ENCODE measurements at places on chromosomes 1 and 21.
A peak's percentile ranks its signal among the peaks of the same experiment; 100 is the strongest.

- DNase-seq = no peak
These were observed 15.6 kb downstream of the FCGR2B start for GRCh38 chr1:161678500-161678899.

GRCh38 chr1:205046870-205047269, 3.9 kb downstream of the CNTN2 start:
- DNase-seq = no peak

DNA sequence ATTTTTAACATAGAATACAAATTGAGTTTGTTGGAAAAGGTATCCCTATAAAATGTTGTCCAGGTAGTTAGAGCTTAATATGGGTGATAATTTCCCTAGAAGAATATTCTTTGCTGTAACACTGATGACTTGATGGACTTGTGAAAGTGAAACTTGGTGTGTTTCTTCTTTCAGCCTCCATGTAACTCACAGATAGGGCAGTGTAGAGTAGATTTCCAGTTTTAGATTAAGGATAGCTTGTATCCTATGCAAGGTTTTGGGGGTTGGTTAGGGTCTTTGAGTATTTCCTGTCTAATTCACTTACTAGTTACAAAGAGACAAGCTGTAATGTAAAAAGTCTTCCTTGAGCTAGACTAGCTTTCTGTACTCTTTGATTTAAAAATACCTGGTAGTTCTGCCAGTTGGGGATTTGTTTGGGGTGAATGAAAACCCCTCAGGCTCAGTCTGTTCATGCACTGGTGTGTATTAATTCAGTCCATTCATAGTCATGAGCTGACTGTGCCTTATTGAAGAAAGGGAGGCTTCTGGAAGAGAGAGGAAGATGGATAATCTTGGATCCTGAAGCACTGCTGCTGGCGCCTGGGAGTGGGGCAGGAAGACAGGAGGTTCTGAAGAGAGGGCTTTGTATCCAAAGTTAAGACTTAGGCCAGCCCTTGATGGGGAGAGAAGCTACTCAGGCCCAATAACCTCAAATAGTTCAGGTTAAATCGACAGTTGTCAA, 83.6 kb downstream of the CAMTA1 start:
- DNase-seq = no peak

DNA sequence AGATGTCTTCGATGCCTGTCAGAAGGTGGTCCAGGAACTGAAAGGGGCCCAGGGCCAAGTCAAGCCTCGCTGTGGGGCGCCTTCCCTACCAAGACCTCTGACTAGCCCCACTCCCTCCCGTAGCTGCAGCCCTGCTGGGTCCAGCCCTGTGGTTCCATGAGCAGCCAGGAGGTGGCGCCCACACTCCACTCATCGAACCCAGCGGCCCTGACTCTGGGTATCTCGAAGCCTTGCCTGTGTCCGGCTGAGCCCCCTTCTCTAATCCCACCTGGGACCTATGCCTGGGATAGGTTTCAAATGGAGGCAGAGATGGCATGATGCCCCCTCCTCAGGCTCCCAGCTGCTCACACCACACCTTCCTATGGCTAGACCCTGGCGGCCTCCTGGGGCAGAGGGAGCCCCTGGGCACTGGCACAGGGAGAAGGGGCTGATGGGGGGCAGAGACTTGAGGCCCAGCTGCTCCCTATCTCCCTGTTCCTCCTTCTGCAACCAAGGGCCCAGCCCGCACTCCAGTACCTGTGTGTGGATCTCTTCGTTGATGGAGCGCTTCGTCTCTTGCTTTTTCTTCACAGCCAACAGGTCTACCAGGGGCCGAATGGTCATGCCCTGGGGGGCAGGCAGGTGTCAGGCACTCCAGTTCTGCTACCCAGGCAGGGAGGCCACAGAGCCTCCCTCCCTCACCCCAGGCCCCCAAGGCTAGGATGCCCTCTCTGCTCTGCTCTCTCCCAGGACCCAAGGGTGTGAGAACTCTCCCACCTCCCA, 52.0 kb downstream of the SLC9A1 start:
- peak; percentile 18 for DNase-seq

GRCh38 chr21:38448671-38449385, 49.4 kb downstream of the ERG start:
- no peak for DNase-seq

DNA sequence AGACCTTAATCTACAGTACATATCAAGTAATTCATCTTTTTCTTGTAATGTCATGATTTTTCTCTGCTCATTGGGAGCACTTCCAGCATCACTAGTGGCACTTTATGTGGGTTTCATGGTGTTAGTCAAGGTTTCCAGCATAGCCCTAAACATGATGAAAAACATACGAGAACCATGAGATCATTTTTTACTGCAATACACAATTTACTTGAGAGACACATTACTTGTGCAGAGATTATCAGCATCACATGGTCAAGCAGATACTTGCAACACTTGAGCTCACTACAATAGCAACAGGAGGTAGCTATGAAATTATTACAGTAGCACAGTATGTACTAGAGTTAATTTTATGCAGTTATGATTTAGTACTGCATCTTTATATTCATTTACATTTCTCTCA, 36.4 kb downstream of the ITGB3BP start:
- DNase-seq = no peak

DNA sequence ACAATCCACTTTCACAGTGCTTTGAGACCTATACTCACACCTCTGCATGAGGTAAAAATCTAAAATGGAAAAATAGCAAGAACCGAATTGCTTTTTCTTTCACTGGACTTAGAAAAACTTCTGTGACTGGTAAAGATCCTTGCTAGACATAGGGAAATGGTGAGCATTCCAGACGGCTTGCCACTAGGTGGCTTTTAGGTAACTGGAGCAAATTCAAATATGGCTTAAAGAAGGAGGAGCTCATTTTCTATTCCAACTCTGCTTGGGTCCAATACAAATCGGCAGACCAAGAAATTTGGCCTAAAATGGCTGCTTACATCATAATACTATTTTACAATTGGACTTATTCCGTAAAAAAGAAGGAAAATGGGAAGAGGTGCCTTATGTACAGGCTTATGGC, 977.9 kb downstream of the ADGRL2 start:
- DNase-seq = no peak

DNA sequence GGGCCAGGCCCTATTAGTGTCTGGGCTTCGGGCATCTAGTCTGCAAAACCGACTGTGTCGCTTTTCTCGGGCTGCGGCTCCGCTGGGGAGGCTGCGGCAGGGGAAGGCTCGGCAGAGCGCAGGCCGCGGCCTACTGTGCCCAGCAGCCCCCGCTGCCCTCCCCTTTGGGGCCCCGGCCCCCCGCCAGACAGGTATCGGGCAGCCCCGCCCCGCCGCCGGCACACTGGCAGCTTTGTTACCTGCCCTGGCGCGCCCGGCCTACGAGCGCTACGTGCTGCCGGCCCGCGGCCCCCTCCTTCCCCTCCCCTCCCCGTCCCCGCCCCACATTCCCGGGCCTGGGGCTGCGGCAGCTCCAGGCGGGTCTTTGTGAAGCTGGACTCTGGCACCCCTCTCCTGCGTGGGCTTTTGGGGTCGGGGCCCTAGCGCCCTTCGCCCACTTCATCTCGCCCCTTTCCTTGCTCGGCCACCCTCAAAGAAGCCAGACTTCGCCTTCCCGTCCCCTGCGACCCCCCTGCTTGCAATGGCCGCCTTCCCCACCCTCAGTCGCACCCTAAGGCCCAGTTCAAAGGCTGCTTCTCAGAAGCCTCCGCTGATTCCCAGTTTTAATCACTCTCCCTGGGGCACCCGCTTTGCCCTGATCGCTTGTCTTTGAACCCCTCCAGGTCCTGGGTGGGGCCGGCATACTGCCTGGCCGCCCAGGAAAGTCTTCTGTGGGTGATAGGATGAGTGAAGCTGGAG, 48.9 kb upstream of the SLC2A1 start:
- DNase-seq = no peak

DNA sequence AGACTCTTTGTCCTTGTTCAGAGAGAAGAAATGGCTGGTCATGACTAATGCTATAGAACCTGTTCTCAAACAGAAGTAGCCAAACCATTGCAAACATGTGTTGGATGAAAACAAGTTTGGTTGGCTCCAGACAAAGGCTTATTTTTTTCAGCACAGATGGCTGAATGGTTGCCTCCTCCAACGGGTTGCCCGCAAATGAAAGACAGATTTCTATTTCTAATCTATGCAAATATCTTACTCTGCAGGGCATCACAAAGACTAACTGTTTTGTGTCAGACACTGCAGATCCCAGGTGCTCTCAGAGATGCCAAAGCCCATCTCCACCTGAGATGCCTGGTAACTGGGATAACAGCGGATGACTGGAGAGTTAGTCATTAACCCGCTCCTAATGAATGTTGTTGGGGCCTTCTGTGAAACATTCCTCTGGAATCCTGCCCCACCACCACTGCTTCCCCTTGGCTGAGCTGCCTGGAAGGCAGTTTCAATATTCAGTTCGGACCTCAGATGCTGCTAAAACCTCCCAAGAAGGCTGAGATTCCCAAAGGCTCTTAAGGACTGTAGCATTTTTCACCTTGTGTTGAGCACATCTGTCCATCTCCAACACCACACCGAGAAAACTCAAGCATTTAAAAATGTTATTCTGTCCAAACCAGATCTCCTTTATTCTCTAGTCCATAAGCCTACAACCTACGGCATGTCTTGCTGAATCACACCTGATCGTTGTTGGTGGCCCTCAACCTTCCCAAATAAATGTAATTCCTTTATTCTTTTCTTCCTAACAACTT, 104.4 kb downstream of the PTPN14 start:
- no peak for DNase-seq

- DNase-seq = no peak
These were observed 13.4 kb upstream of the HMCN1 start for GRCh38 chr1:185720633-185721272.

GRCh38 chr1:160309571-160309970, 24.6 kb upstream of the PEX19 start:
- no peak for DNase-seq

DNA sequence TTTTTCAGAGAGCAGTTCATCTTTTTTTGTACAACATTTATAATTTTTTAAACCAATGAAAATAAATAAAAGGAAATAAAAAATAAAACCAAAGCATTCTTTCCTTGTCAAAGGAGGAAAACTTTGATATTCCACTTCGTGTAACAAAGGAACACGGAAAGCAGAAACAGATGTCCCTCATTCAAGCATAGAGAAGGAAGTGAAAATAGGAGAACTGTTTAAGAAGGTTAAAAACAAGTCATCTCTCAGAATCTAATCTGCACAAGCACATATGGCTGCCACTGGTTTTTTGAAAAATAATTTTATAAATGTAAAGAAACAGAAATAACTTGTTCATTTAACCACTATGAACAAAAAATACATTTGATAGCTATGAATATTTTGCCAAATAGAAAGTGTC, 35.9 kb upstream of the ZNF644 start:
- no peak for DNase-seq

DNA sequence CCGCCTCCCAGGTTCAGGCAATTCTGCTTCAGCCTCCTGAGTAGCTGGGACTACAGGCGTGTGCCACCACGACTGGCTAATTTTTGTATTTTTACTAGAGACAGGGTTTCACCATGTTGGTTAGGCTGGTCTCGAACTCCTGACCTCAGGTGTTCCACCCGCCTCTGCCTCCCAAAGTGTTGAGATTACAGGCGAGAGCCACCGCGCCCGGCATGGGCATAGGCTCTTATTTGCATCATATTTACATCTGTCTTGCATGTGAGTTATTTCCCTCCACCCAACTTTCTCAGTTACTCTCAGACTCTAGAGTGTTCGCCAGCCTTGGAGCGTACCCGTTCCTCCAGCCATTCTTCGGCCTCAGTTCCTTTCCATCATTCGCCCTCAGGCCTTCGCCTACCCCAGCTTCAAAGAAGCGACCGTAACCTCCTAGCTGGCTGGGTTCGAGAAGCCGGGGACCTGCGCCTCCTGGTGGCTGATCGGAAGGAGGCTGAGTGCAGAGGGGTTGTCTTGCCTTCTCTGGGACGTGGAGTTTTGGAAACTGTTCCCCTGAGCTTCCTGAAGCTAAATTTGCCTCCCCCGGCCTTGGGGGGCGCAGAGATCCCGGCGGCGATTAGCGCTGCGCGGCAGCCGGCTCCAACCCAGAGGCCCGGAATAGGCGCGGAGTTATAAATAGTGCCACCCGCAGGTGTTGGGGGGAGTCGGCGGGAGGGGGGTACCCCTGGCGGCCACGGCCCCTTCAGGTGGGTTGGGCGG, 3.6 kb upstream of the ZBTB7B start:
- peak; percentile 24 for DNase-seq

DNA sequence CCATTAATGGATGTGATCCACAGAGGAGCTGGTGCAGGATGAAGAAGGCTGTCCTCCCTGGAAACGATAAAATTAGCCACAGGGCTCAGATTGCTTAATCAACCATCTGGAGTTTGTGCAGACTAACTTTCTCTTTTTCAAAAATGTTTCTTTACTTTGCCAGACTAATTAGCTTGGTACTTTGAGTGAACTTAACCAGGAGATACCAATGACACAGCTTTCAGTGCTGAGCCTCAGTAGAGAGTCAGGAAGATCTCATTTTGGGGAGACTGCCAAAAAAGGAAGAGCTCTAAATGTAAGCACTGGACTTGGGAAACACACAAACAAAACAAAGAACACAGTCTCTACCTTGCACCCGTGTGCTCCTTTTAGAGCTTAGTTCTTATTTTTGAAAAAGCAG, 248.1 kb upstream of the DEPDC1 start:
- DNase-seq = no peak

DNA sequence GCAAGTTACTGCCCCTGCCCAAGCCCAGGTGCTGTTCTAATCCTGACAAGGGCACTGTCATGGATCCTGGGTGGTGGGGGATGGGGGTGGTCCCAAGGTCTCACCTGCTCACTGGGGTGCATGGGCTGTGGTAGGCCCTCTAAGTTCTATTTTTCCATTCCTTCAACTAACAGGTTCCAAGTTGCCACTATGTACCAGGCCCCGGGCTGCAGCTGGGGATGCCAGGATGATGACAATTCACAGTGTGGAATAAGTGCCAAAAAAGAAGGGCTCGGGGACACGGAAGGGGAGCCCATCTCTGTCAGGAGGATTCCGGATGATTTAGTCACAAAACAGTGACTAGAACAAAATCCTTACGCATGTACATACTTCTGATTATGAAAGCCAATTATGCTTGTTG, 76.0 kb downstream of the STUM start:
- DNase-seq = no peak

DNA sequence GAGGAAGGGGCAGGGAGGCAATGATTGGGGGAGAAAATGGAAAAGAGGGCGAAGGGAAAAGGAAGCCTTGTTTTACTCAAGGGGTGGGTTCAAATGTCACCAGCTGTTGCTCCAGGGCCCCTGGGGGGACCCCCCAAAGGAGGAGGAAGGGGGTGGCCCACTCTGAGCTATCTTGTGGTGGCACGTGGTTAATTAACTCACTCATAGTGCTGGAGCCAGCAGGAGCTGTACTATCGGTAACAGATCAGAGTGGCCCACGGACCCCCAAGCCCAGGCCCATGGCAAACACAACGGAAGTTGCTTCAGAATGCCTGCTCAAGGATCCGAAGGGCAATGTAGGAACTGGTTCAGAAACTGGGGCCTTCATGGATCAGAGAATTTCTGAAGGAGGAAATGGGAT, 7.2 kb downstream of the TFF2 start:
- DNase-seq = no peak

DNA sequence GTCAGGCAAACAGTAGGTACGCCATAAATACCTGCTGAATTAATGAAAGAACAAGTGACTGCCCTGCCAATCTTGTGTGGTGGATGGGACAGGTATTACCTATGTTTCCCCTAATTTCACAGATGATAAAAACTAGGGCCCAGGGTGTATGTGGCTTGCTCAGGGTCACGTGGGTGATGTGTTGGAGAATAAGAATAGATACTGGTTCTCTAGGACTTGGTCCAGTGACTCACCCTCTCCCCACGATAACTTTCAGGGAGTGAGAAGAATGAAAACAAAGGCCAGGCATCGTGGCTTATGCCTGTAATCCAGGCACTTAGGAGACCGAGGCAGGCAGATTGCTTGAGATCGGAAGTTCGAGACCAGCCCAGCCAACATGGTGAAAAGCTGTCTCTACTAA, 26.7 kb downstream of the SLC26A9 start:
- DNase-seq = no peak

GRCh38 chr1:234730770-234731568, 121.0 kb upstream of the IRF2BP2 start:
- no peak for DNase-seq
